ENCODE measurements at places on chromosomes 6 and 20.

GRCh38 chr6:13012977-13013680, 296.6 kb downstream of the PHACTR1 start:
- no peak for DNase-seq

DNA sequence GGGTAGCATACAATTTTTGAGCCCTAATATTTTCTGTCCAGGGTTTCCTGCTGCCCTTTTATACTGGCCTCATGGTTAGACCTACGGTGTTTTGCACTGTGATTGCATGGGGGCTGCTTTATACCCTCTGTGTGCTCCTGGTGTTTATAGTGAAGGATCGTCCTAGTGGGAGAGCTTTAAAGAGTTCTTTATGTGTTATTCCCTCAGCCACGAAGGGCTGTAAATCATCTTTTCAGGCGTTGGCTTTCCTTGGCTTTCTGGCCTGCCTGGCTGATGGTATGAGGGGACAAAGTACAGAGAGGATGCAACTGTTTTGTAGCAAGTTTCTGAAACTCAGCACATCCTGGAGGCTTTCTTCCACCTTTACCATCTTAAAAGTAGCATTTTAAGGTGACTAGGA, 464.3 kb downstream of the EPM2A start:
- no peak for DNase-seq

- no peak for DNase-seq
Measured at GRCh38 chr6:162026843-162027242, 700.7 kb downstream of the PRKN start.

- no peak for DNase-seq
Measured at GRCh38 chr6:55774286-55775028, 100.9 kb downstream of the BMP5 start.

- no peak for DNase-seq
Measured at GRCh38 chr6:98828211-98828788, 6.1 kb upstream of the POU3F2 start.

GRCh38 chr20:57662456-57663240, 42.4 kb upstream of the ZBP1 start:
- DNase-seq: no peak

GRCh38 chr6:7215798-7216231, 97.2 kb downstream of the SSR1 start:
- no peak for DNase-seq

- DNase-seq: no peak
Measured at GRCh38 chr6:26215585-26216358, 128.5 kb downstream of the HFE start.
